ENCODE measurements at places on chromosomes 1 and 21.

DNA sequence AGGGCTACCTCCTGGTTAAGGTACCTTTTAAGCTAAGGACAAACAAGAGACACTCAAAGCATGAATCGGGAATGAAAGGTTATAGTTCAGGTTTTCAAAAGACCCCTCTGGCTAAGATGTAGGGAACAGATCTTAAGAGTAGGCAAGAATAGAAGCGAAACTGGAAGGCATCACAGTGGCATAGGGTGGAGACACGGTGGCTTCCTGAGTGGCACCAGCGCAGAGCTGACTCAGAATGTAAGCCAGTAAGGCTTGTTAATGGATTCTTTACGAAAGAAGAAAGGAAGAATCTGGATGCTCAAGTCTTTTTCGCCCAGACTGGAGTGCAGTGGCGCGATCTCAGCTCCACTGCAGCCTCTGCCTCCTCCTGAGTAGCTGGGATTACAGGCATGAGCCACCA lies 21.2 kb downstream of the PADI6 start:
- no peak for DNase-seq

GRCh38 chr1:230248016-230248888 lies 177.9 kb downstream of the PGBD5 start:
- no peak for DNase-seq

- DNase-seq: no peak
Observed at GRCh38 chr21:32585042-32585710, at the start of gene TCP10L. Gene TCP10L, minus strand, starts transcription at chr21:32585523. Its CDS starts 1,219 bp downstream, at chr21:32584304.

- DNase-seq: no peak
Observed at GRCh38 chr1:220473440-220473839, 54.5 kb upstream of the MARK1 start.

DNA sequence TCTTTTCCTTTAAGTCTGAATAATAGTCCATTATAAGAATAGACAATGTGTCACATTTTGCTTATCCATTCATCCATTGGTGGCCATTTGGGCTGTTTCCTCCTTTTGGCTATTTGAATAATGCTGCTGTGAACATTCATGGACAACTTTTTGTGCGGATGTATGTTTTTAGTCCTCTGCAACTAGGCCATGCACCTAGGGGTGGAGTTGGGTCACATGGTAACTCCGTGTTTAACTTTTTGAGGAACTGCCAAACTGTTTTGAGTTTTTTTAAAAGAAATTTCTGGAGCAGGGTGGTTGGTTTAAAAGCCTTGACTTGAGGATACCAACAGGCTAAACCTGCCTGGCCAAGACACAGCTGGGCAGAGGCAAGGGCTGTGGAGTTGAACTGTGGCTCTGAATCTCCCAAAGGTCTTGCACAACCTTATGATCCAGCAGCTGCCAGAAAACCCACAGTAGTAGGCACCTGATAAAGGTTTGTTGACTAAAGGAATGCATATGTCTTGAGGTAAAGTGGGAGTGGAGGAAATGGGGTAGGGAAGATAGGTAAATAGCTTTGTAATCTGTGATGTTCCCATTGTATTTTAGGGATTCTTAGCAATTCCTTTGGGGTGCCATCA lies 5.6 kb upstream of the RPTN start:
- DNase-seq: no peak

Data from cortex of kidney (tissue), 1 donor.